T follicular helper cell (primary cell): ENCODE measurements at places on chromosomes 16 and 17.

DNA sequence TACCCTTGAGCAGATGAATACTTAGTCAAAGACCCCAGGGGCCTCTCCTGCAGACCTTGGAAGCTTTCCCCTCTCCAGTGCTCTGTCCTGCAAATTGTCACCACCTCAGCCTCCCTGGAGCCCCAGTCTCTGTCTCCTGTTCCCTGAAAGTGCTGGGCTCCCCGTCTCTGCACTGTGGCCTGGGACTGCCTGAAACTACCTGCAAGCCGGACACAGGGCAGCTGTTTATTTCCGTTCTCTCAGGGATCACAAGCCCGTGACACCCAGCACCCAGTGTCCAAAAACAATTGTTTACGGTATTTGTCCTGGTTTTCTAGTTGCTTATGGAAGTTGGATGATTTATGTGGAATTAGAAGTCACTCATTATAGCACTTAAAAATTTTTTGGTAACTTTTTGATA lies 81.6 kb upstream of the CHMP6 start:
- DNase-seq: no peak

- no peak for DNase-seq
Observed at GRCh38 chr16:55372792-55373488, 48.9 kb downstream of the IRX6 start.

DNA sequence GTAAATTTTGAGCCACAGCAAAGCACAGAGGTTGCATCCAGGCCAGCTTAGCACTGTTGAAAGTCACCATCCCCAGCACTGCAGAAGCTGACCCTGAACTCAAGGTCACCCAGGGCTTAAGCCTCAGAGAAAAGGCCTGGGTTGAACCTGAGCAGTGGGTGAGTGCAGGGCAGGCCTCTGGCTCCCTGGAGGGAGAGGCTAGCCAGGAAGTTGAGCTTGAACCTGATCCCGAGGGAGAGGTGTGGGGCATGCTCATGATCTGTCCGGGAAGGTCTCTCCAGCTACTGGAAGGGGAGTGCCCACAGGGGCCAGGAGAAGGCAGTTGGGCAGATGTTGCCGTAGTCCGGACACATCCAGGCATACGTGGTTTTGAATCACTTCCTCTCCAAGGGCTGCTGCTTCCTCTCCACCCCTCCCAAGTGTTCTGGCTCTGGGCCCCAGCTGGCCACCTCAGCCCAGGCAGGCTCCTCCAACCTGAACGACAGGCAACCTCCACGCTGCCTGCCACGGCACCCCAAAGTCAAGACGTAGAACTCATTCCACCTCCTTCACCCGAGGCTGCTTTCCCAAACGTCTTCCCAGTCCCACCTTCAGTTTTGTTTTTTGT lies 18.4 kb downstream of the CARHSP1 start:
- DNase-seq: no peak

GRCh38 chr16:84479716-84480450 lies 24.6 kb downstream of the MEAK7 start:
- DNase-seq: no peak

- DNase-seq: no peak
Observed at GRCh38 chr17:10513299-10514067, 4.9 kb downstream of the MYH1 start.

- no peak for DNase-seq
Observed at GRCh38 chr17:43909537-43910231, 2.3 kb upstream of the MPP2 start.

GRCh38 chr17:29131814-29132682 lies 48.1 kb downstream of the MYO18A start:
- DNase-seq: no peak

GRCh38 chr17:10001306-10001873 lies 96.3 kb upstream of the RCVRN start:
- DNase-seq: no peak

DNA sequence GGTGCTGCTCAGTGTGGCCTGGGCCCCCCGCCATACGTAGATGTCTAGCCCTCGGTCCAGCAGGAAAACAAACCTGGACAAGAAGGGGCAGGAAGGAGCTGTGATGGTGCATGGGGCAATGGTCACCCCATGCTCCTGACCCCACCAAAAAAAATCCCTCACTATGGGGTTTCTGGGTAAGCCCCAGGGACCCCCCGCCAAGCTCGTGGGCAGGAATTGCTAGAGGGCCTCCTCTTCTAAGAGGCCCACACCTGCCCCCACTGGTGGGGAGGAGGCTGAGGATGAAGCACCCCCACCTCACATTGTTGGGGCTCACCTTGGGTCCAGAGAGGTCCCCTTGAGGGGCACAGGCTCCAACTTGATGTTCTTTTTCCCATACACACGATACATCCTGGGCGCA lies 9.7 kb downstream of the FLII start:
- DNase-seq: no peak

DNA sequence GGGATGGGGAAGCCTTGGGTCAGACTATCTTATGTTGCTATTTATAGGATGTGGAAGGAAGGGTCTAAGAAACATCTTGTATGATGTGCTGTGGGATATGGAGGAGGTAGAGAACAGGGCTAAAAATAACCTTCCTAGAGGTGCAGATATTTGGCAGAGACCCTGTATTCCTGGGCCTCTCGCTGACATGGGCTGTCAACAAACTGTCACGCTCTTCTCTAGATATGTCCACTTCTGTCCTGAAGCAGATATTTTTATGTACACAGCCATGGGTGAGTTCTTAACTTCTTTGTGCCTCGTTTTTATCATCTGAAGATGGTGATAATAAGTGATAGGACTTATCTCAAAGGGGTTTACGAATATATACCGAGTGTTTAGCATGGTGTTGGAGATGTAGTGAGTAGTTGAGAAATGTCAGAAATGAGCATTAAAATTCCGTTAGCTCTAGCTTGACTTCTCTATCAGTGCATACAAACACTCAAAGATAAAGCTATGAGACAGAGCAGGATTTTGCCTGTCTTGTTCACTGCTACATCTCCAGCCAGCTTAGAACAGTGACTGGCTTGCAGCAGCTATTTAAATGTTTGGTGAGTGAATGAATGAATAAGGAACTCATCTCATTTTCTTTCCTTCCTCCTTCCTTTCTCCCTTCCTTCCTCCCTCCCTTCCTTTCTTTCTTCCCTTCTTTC lies 2.9 kb upstream of the AQP8 start:
- no peak for DNase-seq

DNA sequence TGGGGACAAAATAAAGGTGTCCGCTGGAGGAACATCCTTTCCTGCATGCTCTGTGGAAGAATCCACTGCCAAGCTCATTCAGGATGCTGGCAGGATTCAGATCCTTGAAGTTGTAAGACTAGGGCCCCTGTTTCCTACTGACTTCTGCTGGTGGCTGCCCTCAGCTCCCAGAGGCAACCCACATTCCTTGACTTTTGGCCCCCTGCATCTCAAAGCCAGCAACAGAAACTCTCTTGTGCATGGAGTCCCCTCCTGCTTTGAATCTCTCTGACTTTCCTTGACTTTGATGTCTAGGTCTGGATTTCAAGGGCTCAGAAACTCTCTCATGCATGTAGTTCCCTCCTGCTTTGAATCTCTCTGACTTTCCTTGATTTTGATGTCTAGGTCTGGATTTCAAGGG lies 461.5 kb downstream of the WWOX start:
- DNase-seq: no peak

DNA sequence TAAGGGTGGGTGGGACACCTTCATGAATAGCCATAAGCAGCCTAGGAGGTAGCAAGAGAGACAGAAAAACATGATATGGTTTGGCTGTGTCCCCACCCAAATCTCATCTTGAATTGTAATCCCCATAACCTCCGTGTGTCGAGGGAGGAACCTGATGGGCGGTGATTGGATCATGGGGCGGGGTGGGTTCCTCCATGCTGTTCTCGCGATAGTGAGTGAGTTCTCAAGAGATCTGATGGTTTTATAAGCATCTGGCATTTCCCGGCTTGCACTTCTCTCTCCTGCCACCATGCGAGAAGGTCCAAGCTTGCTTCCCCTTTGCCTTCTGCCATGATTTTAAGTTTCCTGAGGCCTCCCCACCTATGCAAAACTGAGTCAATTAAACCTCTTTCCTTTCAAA lies 259.1 kb upstream of the ERCC4 start:
- no peak for DNase-seq

DNA sequence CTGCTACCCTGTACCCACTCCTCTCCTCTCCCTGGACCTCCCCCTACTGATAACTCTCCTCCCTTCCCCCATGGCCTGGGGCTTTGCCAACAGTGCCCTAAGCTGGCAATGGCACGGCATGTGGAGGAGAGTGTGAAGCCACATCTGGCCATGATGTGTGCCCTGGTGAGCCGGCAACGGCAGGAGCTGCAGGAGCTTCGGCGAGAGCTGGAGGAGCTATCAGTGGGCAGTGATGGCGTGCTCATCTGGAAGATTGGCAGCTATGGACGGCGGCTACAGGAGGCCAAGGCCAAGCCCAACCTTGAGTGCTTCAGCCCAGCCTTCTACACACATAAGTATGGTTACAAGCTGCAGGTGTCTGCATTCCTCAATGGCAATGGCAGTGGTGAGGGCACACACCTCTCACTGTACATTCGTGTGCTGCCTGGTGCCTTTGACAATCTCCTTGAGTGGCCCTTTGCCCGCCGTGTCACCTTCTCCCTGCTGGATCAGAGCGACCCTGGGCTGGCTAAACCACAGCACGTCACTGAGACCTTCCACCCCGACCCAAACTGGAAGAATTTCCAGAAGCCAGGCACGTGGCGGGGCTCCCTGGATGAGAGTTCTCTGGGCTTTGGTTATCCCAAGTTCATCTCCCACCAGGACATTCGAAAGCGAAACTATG lies 5.2 kb downstream of the TRAF4 start:
- no peak for DNase-seq

DNA sequence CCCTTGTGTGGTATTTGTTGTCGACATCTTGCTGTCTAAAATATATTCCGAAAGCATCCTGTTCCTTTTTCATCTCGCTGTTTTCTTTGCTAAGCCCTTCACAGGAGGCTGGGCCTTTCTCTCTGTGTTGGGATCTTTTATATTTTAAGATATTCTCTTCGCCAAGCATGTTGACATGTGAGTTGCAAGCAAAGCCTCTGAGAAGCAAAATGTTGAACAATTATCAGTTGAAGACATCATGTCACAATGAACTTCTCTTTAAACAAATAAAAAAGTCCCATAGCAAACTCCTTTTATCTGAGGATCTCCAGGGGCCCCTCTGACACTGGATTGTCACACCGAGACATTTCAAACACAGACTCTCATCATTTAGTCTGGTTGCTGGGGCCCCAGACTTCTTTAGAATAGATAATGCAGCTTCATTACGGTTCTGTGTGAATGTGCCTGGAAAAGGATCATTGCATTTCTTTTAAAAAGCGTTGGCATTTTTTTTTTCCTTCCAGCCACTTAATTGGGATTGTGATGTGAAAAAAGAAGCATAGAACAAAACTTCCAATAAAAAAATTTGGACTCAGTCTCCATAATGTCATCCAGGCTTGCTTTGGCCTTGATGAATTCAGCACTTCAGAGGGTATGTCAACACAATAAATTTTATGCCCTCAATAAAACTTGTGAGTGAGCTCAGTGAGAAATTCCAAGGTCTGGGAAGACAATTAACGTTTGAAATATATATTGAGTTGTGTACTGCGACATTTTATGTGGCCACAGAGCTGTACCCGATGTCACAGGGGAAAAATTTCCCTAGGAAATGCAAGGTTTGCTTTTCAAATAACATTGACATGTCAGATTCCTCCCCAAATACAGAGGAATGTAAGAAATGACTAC lies 496.8 kb downstream of the XYLT1 start:
- no peak for DNase-seq

DNA sequence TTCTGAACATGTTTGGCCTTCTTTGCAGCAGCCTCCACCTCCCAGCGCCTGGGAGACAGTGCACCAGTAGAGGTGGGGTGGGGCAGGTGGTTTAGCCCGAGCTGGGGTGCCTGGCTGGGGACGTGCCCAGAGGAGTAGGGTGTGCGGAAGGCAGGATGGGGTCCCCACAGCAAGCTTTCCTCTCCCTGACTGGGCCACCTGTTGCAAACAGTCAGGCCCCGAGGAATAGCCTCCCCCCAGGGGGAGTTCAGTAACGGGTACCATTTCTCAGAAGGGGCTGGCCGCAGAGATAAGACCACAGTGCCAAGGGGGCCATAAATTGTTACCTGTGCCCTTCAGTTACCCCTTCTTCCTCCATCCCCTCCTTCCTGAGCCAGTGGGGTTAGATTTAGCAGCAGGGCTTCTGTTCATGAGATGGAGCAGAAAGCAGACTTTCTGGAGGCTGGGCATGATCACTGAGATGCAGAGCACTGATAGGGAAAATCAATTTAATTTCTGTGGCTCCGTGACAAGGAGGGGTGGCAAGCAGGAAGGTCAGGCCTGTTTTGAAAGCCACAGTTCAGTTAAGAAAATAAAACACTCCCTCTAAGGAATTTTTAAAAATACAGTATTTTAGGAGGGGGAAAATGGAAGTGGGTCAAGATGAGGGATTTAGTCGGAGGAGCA lies 181.9 kb downstream of the MSI2 start:
- no peak for DNase-seq

GRCh38 chr17:67125417-67125816 lies 81.1 kb downstream of the CACNG1 start:
- DNase-seq: no peak

- DNase-seq: no peak
Observed at GRCh38 chr16:72876221-72876620, 171.7 kb downstream of the ZFHX3 start.

DNA sequence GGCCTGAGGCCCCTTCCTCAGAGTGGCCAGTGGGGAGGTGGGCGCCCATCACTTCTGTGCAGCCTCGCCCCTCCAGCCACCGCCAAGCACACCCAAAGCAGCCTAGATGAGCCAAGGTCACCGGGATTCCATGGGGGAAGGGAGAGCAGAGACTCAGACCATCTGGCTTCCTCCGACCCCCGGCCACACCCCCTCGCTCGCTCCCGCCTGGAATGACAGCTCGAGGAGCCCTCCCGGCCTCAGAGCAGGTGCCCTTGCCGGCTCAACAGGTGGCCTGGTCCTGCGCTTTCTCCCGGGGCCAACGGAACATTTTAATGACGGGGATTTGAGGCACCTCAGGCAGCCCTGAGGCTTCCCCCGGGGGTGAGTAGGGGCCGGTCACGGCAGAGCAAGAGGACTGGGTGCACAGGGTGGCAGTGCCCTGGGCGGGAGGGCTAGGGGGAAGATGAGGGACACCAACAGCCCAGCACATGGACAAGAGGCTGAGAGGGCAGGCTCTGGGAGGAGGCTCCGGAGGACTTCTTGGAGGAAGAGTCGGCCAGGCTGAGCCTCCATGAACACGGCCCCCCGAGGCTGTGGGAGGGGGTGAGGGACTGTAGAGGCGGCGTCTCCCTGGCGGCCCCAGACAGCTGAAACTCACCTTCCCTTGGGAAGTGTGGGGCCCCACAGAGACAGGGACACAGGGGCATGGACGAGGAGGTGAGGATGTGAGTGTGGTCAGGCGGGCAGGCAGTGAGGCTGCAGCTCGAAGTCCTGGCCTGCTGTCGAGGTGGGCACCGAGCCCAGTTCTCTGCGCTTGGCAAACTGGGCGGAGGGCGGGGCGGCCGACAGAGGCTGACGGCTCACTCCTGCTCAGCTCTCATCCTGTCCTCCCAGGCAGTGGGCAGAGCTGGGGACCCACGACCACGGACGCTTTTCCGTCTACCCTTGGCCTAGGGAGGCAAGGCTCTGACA lies 12.5 kb upstream of the C1QTNF8 start:
- DNase-seq: no peak

- no peak for DNase-seq
Observed at GRCh38 chr17:67082107-67082506, 37.8 kb downstream of the CACNG1 start.
